A549 treated with CORT108297 at 1 μM for 4 hours (cell line): ENCODE measurements at places on chromosomes 11 and 22. TPM values are rescaled to one million over a fixed set of nuclear protein-coding genes. Genes with fewer than 3 reads are reported as not detected.

Gene SLC25A45
- total RNA-seq, result 11.0 to 13.3 TPM (median 13.1 TPM) in 5 replicates

Gene OR52A1
- not detected in 5 replicates for total RNA-seq

Gene ACR
- total RNA-seq, result 0.07 to 0.25 TPM (median 0.17 TPM) in 4 of 5 replicates, not detected in the other

Gene WBP2NL
- total RNA-seq, result 0.05 to 0.21 TPM (median 0.06 TPM) in 3 of 5 replicates, not detected in the others

Gene MIAT
- 0.24 to 0.48 TPM (median 0.29 TPM) in 5 replicates for total RNA-seq

Gene SLC1A2
- total RNA-seq, result 0.02 to 0.07 TPM (median 0.05 TPM) in 4 of 5 replicates, not detected in the other

Gene ASCL3
- total RNA-seq, result not detected in 5 replicates

Gene SYCE3
- total RNA-seq, result 0.23 to 0.34 TPM (median 0.30 TPM) in 3 of 5 replicates, not detected in the others

Gene DLG2
- total RNA-seq, result 0.16 to 0.50 TPM (median 0.21 TPM) in 5 replicates

Gene ROM1
- 3.3 to 5.0 TPM (median 3.6 TPM) in 5 replicates for total RNA-seq

Gene CRYBB3
- total RNA-seq, result 0.22 TPM in 1 of 5 replicates, not detected in the others

Gene MFNG
- total RNA-seq, result 1.4 to 3.5 TPM (median 2.5 TPM) in 5 replicates

Gene OR51B2
- total RNA-seq, result not detected in 5 replicates

Gene IFITM10
- total RNA-seq, result 0.54 to 1.3 TPM (median 1.2 TPM) in 5 replicates

Gene C11orf52
- 0.11 TPM in 1 of 5 replicates, not detected in the others for total RNA-seq

Gene SMC1B
- total RNA-seq, result 0.02 to 0.03 TPM (median 0.03 TPM) in 3 of 5 replicates, not detected in the others

Gene CTSW
- total RNA-seq, result 0.06 to 0.16 TPM in 2 of 5 replicates, not detected in the others
